ENCODE measurements at places on chromosomes 6 and 20.

DNA sequence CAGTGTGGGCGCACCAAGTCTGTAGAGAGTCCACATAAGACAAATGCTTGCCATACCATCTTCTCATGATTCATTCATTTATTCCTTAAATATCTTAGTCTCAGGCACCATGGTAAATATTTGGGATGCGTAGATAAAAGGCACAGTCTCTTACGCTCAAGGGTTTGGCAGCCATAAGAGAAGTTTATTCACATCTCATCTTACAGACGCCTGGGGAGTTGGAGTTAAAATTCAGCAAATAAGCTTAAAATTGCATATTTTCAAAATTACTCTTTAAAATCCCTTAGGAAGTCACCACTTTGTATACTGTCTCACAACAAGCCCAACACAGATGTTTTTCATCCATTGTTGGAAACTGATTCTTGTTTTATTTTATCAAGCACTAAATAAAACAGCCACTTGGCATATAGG lies 363.3 kb downstream of the KIF16B start:
- no peak for DNase-seq

DNA sequence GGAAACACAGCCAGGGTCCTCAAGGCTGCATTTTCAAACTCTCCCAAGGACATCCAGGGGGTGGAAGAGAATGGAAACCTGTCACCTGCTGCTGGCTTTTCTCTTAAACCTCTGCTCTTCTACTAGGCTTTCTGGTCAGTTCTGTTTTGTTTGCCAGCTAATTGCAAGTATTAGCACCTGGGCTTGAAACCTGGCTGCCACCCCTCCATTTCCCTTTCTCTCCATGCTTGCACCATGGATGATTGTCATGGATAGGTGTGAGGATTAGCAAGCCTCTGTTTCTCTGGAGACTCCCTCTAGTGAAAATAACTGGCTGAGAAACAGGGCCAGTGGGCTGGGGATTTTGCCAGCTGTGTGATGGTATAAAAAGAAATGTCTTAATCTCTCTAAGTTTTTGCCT lies 33.0 kb upstream of the GPR6 start:
- no peak for DNase-seq

DNA sequence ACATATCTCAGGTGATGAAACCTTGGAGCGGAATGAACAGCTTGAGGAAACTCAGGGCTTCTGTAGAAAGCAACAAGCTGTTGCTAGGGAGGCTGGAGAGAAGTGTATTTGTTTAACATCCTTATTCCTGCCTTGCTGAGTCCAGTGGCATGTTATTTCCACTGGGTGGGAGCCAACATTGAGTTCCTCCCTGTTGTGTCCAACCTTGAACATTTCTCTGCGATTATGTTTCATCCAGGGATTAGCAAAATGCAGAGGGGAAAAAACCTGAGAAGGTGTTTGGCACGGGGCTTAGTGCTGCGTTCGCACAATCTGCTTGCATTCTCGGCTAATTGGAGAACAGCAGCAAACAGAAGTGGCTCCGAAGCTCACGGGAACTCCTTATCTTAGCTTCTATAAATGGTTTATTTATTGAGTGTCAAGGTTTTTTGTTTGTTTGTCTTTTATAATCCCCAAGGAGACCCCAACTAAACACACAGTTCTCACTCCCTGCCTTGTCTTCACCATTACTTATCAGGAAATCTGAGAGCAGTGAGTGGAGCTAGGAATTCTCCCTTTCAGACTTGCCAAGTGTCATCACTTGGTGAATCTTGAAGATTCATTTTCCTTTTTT lies 412.8 kb downstream of the CDC5L start:
- peak; percentile 23 for DNase-seq

DNA sequence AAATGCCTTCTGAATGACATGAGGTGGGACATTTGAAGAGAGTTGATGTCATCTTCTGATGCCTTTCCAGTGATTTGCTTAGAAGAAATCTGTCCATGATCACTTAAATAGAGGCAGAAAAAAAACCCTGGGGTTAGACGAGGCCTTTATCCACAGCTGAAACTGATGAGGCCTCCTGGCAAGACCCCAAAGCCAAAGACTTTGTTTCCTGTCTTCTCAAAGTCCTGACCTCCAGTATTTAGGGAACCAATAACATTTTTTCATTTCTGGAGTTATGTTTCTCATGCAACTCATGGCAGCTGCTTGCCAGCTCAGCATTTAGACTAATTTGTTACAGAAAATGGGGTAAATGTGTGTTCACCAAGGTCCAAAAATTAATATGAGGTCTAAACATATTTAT lies 248.0 kb upstream of the PRDM1 start:
- DNase-seq = no peak

- no peak for DNase-seq
Observed at GRCh38 chr20:13264907-13265306, 43.8 kb downstream of the ISM1 start.

DNA sequence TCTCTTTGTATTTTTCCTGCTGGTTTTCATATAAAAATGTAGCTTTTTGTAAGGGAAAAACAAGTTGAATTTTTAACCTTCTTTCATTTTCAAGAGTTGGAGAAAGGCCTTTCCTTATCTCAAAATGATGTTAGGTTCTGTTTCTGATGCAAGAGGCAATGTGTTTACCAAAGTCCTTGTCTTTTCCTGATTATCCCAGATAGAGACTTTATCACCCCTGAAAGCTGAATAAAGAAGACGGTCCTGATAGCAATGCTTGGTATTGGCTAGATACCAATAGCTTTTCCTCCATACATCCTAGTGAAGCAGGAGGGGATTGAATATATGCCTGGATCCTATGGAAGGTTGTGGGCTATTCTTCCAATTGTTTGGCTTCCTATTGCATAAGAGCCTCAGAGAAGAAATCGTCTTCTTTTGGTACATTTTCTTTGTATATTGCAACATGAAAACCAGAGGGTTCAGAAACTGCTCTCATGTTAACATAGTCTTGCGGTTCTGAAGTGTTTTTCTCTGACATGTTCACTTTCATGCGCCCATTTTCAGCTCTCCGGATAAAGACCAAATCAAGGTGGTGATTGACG lies 5.5 kb downstream of the PNLDC1 start:
- no peak for DNase-seq

DNA sequence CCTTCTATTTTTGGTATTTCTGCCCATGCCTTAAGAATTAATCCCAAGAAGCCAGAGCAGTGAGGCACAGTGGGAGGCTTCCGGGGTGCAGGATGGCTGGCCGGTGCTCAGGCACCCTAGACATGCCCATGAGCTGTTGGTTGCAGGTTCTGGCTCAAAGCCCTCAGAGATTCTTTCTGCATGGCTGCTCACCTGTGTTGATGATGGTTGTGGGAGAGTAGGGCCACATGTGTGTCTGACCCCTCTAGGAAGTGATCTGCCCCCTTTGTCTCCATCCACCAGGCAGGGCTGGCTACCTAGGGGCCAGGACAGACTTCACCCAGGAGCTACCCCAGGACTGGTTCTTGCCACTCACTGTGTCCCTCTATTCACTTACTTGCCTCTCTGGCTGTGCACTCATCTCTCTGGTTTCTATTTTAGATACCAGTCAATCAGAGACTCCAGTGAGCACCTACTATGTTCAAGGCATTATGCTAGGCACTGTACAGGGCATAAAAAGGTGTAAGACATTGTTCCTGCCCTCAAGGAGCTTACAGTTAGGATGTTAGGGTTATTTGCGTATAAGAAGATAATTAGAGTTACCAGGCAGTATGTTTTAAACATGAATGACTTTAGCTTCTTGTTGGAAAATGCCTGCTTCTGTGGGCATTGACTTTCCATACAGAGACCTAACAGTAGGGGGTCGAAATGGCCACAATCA lies 16.8 kb downstream of the CD83 start:
- no peak for DNase-seq

DNA sequence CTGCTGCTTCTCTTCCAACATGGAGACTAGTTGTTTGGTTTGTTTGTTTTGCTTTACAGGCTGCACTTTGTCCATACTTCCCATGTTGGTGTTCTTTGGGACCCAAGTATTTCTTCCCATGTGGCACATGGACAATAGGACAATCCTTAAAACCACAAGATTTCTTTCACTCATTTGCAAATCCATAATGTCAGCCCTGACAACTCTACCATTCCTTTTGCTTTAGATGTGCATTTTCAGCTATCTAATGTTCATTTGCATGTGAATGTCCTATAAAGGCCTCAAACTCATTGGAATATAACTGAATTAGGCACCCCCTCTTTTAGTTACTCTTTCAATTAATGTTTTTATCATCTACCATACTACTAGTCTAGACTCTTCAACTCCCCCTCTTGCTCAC lies 16.7 kb downstream of the THEMIS start:
- no peak for DNase-seq

- peak; percentile 46 for DNase-seq
Observed at GRCh38 chr6:131062241-131063027, 611 bp downstream of the EPB41L2 start.

DNA sequence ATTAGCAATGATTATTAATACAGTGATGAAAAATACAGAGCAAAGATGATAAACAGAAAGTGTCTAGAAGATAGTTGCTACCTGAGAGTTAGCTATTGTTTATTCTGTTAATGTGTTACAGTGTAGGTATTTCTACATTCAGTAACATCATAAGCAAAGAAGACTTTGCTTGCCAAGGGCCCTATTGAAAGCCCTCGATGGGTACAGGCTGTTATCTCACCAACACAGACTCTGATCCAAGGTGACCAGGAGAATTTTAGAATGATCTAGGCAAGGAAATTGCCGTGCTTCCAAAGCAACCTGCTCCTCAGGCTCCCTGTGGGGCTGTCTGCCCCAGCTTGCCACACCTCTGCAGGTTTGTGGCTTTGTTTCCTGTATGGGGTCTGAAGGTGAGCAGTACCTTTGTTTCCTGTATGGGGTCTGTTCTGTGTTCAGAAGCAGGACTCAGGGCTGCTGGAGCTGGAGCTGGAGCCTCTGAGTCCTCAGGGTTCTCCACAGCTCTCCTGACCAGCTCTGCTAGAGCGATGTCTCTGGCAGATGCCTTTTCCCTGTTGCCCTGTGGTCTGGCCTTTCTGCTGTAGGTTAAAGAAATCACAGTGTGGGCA lies 32.5 kb downstream of the PHACTR3 start:
- no peak for DNase-seq

DNA sequence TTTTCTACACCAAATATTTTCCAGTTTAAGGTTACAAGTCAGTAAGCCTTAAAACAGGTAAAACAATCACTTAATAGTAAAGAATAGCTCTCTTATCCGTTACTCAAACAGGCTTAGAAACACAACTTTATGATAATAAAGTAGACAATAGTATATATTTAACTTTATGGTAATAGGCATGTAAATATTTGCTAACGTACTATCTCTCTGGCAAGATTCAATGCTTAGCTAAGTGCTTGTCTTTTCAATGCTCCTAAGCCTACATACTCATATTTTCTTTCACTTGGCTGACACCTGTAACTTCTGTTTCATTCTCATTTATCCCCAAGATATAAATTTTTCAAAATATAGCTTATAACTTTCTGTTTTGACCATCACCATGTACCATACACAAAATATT lies 358.2 kb downstream of the HTR1B start:
- DNase-seq = no peak
